ENCODE measurements at places on chromosomes 7 and 10.

GRCh38 chr10:124849111-124849773 lies 47.6 kb downstream of the ABRAXAS2 start:
- no peaks in the 10 kb centered on the region for H3K27me3 ChIP-seq
- no peak overlapping the region for H3K4me3 ChIP-seq
- H3K27ac ChIP-seq = no peak overlapping the region
- H3K4me1 ChIP-seq = peaks cover 3% of the 10 kb centered on the region

GRCh38 chr10:5498791-5499492 lies 428 bp downstream of the CALML5 start:
- no peaks in the 10 kb centered on the region for H3K36me3 ChIP-seq
- H3K27ac ChIP-seq = no peak overlapping the region
- H3K27me3 ChIP-seq = no peaks in the 10 kb centered on the region

GRCh38 chr10:95861386-95861785 lies 46.4 kb upstream of the CC2D2B start:
- peaks cover 10% of the 10 kb centered on the region for H3K36me3 ChIP-seq
- H3K27me3 ChIP-seq = no peaks in the 10 kb centered on the region
- no peak for DNase-seq
- H3K4me3 ChIP-seq = no peak overlapping the region

DNA sequence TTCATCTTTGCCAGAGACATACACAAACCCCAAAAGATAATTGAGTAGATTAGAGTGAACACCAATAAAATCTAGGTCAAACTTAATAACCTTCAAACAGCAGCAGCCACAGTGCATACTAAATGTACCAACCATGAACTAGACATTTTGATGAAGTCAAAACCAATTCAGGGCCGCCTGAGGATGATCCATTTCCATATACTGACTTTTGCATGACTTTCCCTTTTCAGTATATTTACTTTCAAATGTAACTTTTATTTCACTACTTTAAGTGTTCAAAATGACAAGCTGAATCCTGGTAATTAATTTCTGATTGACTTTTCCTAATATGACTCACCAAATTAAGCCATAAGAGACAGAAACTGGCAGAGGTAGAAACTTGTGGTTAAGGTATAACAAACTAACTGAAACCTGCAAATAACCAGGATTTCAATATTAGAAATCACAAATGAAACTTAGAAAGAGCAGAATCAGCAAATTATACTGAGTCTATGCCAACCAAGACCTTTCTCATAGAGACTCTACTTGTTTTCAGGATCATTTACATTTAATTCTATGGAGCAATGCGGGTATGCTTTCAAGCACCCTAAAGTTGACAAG lies 171.9 kb upstream of the LRRN3 start:
- no peaks in the 10 kb centered on the region for H3K4me1 ChIP-seq
- H3K4me3 ChIP-seq = no peak overlapping the region
- H3K27me3 ChIP-seq = no peaks in the 10 kb centered on the region
- H3K36me3 ChIP-seq = no peaks in the 10 kb centered on the region
- no peak overlapping the region for H3K27ac ChIP-seq

DNA sequence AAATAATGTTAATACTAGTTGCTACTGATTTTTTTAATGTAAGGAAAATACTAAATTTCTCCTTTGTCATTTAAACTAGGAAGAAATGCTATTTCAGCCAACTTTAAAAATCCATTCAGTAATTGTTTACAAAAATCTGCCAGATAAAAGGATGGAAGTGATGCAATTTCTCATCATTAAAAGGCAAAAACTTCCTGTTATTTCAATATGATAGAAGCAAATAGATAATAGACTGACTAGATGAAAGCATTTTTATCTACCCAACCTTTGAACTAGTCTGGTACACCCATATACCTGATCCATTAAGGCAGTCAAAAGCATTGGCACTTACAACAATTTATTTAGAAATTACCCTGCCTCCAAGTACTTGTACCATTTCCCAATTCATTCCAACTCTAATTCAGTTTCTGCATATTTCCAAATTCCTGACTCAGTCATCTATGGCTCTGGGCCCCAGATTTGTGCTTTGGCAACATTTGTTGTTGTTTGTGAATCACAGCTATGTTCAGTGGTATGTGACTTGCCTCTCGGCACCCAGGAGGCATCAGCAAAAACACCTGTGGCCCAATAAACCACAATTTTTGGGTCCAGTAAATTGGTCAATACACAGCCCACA lies 482.6 kb upstream of the SEMA3A start:
- no peaks in the 10 kb centered on the region for H3K36me3 ChIP-seq
- no peaks in the 10 kb centered on the region for H3K4me1 ChIP-seq
- H3K27ac ChIP-seq = no peak overlapping the region
- no peaks in the 10 kb centered on the region for H3K27me3 ChIP-seq
- H3K4me3 ChIP-seq = no peak overlapping the region

DNA sequence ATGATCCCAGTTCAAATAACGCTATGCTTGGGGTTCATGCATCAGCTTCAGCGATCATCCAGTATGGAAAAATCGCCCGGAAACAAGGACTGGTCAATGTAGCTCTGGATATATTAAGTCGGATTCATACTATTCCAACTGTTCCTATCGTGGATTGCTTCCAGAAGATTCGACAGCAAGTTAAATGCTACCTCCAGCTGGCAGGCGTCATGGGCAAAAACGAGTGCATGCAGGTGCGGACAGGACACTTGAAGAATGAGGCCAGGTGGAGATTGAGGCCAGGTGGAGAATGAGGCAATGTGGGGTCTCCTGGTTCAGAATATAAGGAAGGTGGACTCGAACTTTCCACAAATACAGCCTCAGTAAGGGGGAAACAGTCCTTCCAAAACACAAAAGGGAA lies 105.8 kb downstream of the TRRAP start:
- H3K4me3 ChIP-seq = no peak overlapping the region
- no peaks in the 10 kb centered on the region for H3K4me1 ChIP-seq
- no peak overlapping the region for H3K27ac ChIP-seq
- DNase-seq = no peak

DNA sequence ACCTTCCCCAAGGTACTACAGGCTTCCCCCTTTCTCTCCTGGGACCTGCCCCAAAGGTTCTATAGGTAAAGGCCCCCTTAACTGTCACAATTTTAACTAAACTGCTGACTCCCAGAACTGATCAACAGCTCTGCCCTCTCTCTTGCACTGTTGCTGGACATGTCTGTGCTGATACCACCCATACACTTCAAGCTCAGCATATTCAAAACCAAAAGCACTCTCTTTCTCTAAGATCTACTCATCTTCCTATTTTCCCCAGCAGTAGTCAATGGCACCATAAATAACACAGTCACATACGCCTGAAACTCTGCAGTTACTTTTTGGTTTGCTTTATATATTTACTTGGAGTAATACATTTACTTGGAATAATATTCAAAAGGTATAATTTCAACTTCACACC lies 12.3 kb downstream of the OSBPL3 start:
- H3K4me3 ChIP-seq = no peak overlapping the region
- no peak for DNase-seq
- H3K27me3 ChIP-seq = no peaks in the 10 kb centered on the region
- no peak overlapping the region for H3K27ac ChIP-seq

DNA sequence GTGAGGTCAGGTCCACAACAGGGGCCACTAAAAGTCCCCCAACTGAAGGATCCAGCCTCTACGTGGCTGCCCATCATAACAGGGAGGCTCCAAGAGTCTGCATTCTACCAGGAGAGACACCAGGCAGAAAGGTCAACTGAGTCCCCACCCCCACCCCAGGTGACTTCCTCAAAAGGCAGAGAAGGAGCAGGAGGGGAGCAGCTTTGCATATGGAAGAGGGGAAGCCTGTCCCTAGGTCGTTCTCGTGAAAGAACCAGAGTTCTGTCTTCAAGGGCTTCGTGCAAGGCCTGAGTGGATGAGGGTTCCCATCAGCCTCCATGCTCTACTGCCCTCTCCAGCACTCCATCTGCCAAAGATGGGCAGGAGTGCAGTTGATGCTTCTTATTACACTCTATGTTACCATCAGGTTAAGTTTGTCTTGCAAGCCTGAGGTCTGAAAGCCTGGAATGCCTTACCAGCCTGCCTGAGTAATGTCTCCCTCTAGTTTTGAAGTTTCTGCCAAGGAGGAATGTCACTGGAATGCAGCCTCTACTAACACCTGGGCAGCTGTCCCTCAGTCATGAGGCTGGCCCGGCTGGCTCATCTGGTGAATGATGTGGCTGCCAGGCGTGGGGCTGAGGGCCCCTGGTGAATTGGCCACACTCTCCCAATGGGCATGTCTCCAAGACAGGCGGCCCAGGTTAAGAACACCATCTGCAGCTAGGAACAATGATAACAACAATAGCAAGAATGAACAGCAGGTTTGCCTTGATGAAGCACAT lies 54.3 kb upstream of the SMNDC1 start:
- no peaks in the 10 kb centered on the region for H3K27me3 ChIP-seq
- H3K4me3 ChIP-seq = no peak overlapping the region
- peaks cover 3% of the 10 kb centered on the region for H3K4me1 ChIP-seq
- H3K36me3 ChIP-seq = no peaks in the 10 kb centered on the region

DNA sequence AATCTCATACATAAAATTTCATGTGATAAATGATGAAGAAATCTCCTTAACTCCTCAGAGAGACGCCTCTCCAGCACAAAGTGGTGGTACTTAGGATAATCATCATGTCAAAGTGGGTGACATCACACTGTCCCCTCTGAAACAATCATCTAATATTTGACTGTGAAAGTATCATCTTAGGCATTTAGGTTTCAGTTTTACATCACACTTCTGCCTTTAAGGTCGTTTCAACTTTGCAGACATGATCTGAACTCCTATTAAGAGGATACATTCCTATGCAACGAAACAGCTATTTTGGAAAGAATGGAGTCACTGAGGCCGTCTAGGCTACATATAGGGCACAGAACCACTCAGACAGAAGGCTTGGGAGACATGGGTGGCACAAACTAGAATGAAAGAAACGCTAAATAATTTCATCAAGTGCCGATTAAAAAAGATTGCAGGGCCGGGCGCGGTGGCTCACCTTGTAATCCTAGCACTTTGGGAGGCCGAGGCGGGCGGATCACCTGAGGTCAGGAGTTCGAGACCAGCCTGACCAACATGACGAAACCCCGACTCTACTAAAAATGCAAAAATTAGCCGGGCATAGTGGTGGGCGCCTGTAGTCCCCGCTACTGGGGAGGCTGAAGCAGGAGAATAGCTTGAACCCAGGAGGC lies 2.0 kb downstream of the VOPP1 start:
- no peaks in the 10 kb centered on the region for H3K36me3 ChIP-seq
- H3K4me1 ChIP-seq = peaks cover 6% of the 10 kb centered on the region
- DNase-seq = no peak

DNA sequence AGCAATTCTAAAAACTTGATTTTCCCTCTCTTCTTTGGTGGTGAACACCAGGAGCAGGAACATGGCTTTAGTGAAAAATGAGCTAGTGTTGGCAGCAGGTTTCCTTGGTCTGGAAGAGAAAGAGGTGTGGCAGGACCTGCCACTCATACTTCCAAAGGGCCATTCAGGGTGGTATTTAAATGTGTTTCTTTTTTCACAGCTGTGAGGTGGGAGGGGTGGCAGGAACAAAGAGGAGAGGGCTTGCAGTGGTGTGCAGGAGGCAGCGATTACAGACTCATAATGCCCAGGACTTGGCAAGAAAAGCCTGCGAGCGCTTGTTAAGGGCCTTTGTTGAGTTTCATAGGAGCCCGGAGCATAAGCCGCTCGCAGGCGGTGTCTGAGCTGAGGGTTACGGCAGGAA lies 36.8 kb downstream of the WIPF3 start:
- no peak overlapping the region for H3K4me3 ChIP-seq
- DNase-seq = no peak
- peak overlapping the region; percentile 7 for H3K27ac ChIP-seq
- no peaks in the 10 kb centered on the region for H3K36me3 ChIP-seq
- no peaks in the 10 kb centered on the region for H3K27me3 ChIP-seq
- no peaks in the 10 kb centered on the region for H3K4me1 ChIP-seq

- no peaks in the 10 kb centered on the region for H3K36me3 ChIP-seq
- DNase-seq = no peak
- no peak overlapping the region for H3K4me3 ChIP-seq
- no peaks in the 10 kb centered on the region for H3K4me1 ChIP-seq
- no peak overlapping the region for H3K27ac ChIP-seq
Observed at GRCh38 chr7:84941936-84942335, 244.9 kb downstream of the SEMA3D start.

GRCh38 chr10:121092720-121093095 lies 241.5 kb downstream of the WDR11 start:
- no peak overlapping the region for H3K4me3 ChIP-seq
- H3K27ac ChIP-seq = no peak overlapping the region
- H3K36me3 ChIP-seq = no peaks in the 10 kb centered on the region

DNA sequence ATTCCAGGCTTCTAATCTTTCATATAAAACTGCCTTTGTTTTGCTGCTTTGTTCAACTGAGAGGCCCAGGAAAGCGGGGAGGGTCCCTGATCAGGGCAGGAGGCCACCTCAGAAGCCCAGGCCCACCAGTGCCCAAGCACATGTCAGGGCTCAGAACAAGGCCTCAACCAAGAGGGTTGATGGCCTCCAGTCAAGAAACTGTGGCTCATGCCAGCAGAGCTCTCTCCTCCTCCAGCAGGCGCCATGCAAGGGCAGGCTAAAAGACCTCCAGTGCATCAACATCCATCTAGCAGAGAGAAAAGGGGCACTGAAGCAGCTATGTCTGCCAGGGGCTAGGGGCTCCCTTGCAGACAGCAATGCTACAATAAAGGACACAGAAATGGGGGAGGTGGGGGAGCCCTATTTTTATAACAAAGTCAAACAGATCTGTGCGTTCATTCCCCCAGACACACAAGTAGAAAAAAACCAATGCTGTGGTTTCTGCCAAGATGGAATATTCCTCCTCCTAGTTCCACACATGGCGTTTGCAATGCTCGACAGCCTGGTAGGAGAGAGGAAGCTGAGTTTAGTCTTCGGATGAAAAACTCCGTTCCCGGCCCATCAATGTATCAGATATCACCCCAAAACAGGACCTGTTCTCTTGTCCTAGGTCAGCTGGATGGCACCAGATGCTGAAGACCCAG lies 34.0 kb downstream of the PSAP start:
- H3K27ac ChIP-seq = no peak overlapping the region
- DNase-seq = no peak
- H3K4me3 ChIP-seq = no peak overlapping the region
- H3K4me1 ChIP-seq = no peaks in the 10 kb centered on the region
- H3K27me3 ChIP-seq = no peaks in the 10 kb centered on the region

DNA sequence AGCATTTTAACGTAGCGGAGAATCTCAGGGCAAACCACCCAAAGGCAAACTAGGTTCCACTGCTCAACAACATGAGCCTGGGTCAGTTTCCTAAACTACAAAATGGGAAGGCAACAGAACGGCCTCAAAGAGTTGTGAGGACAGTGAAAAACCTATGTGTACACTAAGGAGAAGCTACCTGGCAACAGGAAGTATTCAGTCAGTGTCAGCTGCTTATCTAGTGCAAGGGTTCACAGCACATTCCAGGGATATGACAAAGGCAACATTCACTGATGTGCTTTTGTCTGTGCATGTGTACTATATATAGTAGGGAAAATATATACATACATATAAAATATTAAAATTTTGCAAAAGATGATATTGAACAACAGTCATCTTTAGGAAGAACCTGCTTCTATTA lies 17.2 kb downstream of the NUDCD3 start:
- peaks cover 61% of the 10 kb centered on the region for H3K36me3 ChIP-seq
- DNase-seq = no peak
